NB4 (cell line): ENCODE measurements at places on chromosomes 3 and 15.

DNA sequence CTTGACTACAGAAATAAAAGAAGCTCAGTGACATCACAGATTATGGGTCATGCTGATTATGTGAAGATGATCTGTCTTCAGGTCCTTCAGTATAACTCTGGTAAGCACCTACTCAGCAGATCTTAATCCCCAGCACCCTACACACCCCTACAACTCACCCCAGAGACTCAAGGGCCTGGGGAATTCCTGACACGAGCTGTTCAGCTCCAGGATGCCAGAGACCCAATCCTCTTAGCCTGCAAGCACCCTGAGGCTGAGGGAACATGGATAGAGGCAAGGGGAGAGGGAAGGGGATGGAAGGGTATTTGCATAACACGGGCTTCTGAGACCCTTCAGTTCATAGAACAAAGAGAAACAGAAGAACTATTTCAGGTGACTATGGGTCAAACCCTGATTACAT lies 13.0 kb downstream of the GLB1 start:
- no peak for DNase-seq

DNA sequence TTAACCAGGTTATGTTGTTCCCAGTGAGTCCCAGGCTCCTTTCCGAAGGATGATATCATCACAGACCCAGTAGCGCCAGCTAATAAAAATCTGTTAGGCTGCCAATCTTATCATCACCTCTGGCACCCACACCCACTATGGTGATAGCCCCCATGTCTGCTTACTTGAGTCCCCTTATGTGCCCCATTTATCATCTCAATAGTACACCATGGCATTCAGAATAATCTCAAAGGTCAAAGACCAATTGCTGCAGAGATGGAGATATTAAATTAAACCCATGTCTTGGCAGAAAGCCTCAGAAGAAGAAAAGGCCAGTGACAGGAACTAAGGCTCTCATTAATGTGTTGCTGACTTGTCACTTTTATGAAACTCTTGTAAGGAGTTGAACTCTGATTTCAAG lies 32.8 kb downstream of the CPNE4 start:
- DNase-seq = no peak

DNA sequence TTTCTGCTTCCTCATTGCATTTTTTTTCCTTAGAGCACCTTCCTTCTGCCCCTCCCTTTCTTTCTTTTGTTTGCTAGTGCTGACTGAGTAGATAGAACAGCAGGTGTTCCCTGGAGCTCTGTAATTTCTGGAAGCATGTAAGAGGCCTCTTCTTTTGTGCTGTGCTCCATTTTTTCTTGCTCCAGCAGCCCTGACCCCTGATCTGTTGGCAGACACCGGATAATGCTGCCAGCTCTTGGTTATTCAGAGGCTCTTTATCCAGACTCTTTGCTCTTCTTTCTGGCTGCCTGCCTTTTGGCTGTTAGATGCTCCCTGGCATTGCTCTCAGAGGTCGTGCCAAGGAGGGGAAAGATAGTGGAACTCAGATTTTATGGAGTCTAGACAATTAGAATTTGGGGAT lies 104.4 kb upstream of the RBMS3 start:
- DNase-seq = no peak

DNA sequence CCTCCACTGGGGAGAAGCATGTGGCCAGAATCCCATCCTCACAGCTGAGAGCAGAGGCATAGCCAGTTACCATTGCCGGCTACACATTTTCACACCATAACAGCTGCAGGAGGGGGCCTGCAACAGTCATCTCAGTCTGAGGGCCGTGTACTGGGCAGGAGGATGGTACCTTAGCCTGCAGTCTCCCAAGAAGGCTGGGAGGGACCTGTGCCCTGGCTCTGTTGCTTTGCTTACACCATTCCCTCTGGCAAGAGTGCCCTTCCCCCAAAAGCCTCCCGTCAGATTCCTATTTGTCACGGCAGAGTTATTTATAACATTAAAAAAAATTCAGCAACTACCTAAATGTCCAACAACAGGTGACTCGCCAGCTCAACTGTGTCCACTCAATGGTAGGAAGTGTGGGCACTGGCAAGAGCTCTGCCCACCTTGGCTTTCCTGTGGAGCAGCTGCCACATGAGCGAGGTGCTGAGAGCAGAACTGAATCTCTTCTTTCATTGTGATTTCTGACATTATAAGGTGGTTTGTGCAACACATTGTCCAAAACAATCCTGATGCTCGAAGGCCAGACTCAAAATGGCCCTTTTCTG lies 4.4 kb downstream of the CAMKV start:
- DNase-seq = no peak

DNA sequence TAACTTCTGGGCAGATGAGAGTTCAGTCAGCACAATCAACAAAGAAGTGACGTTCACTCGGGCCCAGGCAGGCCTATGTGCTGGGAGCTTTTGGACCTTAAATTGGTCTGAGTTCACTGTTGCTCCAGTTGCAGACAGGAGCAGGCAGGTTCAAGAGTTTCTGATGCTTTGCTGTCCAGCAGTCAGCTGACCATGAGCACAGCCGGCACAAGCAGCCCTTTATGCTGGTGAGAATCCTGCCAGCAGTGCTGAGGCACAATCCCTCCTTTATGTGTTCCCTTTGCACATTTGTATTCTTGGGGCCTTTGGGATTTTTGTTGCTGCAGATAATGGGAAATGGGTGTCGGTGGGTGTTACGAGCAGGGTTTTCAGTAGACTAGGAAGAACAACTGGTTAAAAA lies 81.2 kb upstream of the GOLGA8J start:
- DNase-seq = no peak

GRCh38 chr15:63067306-63067705 lies 24.8 kb downstream of the TPM1 start:
- no peak for DNase-seq
